ENCODE measurements at places on chromosomes 5 and 9.

- no peak for DNase-seq
Measured at GRCh38 chr9:72947984-72948465, 4.8 kb downstream of the ALDH1A1 start.

DNA sequence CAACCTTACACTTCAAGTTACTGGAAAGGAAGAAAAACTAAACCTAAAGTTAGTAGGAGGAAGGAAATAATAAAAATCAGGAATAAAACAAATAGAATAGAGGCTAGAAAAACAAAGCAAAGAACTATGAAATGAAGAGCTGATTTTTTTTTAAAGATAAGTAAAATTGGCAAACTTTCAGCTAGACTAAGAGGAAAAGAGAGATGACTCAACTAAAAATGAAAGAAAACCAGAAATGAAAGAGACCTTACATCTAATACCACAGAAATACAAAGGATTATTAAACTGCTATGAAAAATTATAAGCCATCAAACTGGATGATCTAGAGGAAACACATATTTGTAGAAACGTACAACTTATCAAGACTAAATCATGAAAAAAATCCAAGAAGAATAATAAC lies 60.0 kb downstream of the PRRC1 start:
- no peak for DNase-seq

DNA sequence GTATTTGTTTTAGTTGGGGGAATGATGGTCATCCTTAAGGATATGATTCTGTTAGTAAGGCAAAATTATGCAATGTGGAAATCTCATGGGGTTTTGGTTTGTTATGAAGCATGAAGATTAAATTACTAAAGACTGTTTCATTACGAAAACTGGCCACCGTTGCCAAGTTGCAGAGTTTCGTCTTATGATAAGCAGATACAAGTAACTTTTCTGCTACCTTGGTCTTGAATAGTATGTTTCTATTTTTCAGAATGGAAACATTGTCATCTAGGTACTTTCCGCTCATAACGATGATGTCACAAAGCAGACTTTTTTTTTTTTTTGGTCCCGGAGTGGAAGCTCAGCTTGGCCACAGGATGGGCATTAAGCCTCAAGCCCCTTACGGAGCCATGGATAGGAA lies 4.2 kb downstream of the CCNI2 start:
- DNase-seq: no peak

- no peak for DNase-seq
Measured at GRCh38 chr9:78230761-78231160, 5.1 kb upstream of the CEP78 start.

GRCh38 chr5:100575815-100576214 lies 40.6 kb downstream of the FAM174A start:
- no peak for DNase-seq

DNA sequence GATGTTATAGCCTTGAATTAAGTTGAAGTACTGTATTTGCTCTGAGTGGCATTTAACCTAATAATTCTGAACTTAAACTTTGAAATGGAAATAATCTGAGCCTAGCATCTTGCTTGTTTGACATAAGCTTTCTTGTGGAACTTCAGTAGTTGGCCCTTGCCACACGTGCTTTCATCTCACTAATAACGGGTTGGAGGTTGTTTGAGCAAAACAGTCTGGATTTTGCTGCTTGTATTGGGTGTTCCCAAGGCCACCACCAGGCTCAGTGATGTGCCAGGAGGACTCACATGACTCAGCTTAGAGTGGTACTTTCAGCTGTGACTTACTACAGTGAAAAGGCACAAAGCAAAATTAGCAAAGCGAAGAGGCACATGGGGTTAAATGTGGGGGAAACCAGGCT lies 35.7 kb downstream of the SECISBP2 start:
- DNase-seq: no peak

GRCh38 chr5:88833371-88834130 lies 49.4 kb downstream of the MEF2C start:
- DNase-seq: peak; percentile 15

GRCh38 chr5:21244982-21245381 lies 1257.0 kb upstream of the CDH18 start:
- DNase-seq: no peak

DNA sequence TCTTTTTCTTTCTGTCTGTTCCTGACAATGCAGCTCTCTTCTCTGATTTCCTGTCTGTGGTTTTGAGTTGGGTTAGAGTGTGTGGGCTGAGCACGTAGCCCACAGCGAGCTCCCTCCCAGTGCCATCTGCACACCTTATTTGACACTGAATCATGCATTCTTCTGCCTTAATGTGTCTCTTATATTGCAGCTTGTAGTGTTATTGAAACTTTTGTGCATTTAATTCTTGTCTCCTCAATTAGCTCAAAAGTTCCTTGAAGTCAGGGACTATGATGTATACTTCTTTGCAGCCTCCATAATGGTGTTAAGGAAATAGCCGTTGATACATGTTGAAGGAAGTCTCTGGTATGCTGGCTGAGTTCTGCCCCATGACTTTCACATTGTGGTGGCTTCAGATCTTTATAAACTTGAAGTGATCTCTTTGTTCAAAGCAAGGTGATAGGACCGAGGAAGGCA lies 576.2 kb upstream of the CLINT1 start:
- DNase-seq: no peak

DNA sequence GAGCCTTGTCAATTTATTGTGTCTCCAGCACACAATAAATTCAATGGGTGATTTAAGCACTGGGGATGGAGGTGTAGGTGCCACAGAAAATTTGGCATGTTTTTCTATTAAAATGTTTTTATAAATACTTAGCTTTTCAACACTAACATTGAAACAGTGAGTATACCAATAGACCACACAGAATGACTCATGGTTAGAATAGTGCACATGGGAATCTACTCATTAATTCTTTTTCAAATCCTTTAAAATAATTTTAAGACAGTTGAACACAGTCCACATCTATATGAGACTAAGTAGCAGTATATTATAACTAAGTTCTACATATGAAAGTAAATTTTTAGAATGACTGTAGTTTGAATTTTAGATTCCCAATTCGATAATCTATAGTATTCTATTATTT lies 67.1 kb downstream of the LNPEP start:
- no peak for DNase-seq

- no peak for DNase-seq
Measured at GRCh38 chr5:16759147-16759773, 142.5 kb upstream of the RETREG1 start.

GRCh38 chr9:105667867-105668266 lies 5.6 kb downstream of the TAL2 start:
- DNase-seq: no peak

- DNase-seq: no peak
Measured at GRCh38 chr9:70347046-70347445, 67.4 kb downstream of the KLF9 start.

DNA sequence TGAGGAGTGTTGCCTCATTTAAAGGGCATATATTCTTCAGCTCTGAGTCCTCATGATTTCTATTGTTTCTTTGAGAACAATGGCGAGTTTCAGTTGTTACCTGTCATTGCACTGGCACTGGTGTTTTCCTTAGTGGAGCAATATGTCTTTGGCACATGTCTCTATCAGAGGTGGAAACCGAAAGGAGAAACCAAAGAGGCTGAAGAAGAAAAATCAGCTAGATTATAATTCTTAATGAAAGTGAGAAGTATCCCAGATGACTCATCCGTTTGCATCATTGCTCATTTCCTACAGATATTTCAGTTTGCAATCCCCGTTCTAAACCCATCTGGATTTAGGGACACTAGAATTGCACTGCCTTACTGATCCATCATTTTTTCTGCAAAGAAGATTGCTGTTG lies 324.6 kb downstream of the TMEM232 start:
- DNase-seq: no peak

DNA sequence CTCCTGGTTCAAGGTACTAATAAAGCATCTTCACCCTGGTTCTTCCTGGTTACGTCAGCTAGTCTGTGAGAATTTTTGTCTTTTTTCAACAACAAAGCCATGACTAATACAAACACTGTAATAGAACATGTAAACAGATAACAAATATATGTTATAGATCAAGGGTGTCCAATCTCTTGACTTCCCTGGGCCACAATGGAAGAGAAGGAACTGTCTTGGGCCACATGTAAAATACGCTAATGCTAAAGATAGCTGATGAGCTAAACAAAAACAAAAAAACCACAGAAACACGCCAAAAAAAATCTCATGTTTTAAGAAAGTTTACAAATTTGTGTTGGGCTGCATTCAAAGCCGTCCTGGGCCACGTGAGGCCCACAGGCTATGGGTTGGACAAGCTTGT lies 124.5 kb upstream of the GNA14 start:
- no peak for DNase-seq

DNA sequence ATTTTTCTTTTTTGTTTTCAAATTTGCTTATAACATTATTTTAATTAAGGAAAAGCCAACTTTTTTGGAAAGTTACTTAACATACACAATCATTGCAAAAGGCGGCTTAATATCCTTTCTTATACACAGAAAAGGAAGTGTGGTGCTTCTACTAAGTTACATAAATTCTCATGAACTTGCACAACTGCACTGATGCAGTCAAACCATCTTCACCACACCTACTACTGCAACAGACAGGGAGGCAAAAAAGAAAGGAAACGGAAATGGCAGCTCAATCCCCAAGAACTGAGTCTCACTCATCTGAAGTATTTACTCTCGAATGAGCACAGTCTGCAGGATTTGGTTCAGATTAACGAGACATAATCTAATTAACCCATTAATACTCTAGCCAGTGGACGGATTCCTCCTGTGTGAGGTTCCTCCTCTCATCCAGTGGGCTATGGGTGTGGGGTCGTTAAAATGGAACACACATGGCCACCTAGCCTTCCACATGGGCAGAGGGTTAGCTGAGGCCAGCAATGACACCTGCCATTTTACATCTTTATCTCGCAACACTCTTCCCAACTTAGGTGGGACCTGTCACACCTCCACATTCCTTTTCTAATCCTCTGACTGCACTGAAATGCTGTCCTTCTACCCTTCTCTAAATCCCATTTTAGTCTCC lies 30.0 kb downstream of the GOLM1 start:
- no peak for DNase-seq

DNA sequence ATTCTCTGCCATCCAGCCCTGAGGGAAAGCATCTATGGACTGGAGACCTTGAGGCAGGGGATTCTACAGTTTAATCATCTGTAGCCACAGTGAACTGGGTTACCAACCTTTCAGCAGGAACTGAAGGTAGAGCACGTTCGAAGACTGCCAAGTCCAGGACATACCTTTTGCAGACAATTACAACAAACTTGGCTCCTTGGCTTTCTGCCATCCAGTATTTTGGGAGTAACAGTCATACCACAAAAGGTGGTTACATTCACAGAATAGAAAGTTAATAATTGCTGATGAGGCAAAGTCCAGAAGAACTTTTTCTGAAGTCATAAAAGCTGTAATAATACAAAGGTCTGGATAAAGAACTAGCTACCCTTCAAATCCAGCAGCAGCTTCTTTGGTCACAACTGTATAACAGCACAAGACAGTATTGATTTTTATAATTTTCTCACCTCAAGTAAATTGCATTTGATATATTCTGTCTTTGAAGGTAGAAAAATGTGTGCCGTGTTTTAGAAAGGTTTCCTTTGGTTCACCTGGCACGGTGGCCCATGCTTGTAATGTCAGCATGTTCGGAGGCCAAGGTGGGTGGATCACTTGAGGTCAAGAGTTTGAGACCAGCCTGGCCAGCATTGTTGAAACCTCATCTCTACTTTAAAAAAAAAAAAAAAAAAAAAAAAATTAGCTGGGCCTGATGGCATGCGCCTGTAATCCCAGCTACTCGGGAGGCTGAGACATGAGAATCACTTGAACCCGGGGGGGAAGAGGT lies 236.6 kb downstream of the NR3C1 start:
- no peak for DNase-seq

DNA sequence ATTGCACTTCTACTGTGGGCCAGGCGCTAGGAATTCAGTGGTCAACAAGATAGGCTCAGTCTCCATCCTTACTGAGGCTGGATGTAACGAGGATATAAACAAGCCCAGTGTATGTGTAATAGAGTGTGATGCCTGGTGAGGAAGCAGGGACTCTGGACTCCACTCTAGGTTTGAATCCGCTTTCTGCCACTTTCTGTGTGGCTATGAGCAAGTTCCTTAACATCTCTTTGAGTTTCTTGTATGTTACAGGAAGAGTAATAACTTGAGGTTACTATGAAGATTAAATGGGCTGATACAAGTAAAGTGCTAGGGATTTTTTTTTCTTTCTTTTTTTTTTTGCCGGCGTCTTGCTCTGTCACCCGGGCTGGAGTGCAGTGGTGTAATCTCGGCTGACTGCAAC lies 12.4 kb downstream of the DOCK2 start:
- no peak for DNase-seq

Measured in stimulated activated CD8-positive, alpha-beta memory T cell treated with anti-CD3 and anti-CD28 coated beads, Interleukin-4, amount 100 ng/mL, for 4 hours (primary cell).